ENCODE measurements at places on chromosomes 7 and 10.

GRCh38 chr7:4200546-4201094 is 481.5 kb upstream of the FOXK1 start:
- DNase-seq: no peak

DNA sequence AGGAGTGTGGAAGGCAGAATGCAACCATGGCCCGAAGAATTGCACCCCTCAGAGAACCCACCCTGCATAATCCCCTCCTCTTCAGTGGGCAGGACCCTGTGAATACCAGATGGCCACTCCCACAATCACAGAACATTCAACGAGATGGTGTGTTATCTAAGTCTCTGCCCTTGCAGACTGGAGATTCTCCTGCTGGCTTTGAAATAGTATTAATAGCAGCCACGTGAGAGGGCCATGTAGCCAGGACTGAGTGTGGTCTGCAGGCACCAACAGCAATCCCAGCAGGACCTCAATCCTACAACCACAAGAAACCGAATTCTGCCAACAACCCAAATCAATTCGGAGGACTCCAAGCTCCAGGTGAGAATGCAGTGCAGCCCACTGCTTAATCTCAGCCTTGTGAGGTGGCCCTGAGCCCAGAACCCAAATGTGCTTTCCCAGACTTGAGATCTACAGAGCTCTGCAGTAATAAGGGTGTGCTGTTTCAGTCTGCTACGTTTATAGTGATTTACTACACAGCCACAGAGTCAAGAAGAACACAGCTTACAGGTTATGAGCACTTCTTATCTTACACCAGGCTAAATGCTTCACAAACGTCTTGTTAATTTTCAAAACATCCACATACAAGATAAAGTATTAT is 72.1 kb downstream of the VOPP1 start:
- DNase-seq: no peak

DNA sequence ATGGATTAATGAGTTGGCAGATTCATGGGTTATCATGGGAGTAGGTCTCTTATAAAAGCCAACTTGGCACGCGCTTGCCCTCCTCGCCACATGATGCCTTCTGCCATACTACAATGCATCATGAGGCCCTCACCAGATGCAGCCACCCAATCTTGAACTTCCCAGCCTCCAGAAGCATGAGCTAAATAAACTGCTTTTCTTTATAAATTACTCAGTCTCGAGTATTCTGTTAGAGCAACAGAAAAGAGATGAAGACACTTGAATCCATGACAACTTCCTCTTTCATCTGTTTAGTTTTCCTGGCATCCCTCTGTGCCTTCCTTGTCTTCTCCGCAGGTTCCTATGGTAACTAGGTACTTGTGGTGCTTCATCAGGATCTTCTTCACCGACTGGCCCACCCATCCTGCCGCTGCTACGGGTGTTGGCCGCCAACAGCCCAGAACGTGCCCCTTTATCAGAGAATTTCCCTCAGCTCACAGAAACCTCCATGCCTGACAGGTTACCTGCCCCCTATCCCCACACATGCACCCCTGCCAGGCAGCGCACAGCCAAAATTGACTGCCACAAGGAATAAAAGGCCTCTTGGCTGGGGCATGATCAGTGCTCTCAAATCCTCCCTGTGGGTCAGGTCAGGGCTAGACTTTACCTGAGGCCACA is 28.0 kb upstream of the PPIF start:
- DNase-seq: no peak

GRCh38 chr10:61870526-61870895 is 31.0 kb upstream of the ARID5B start:
- no peak for DNase-seq

DNA sequence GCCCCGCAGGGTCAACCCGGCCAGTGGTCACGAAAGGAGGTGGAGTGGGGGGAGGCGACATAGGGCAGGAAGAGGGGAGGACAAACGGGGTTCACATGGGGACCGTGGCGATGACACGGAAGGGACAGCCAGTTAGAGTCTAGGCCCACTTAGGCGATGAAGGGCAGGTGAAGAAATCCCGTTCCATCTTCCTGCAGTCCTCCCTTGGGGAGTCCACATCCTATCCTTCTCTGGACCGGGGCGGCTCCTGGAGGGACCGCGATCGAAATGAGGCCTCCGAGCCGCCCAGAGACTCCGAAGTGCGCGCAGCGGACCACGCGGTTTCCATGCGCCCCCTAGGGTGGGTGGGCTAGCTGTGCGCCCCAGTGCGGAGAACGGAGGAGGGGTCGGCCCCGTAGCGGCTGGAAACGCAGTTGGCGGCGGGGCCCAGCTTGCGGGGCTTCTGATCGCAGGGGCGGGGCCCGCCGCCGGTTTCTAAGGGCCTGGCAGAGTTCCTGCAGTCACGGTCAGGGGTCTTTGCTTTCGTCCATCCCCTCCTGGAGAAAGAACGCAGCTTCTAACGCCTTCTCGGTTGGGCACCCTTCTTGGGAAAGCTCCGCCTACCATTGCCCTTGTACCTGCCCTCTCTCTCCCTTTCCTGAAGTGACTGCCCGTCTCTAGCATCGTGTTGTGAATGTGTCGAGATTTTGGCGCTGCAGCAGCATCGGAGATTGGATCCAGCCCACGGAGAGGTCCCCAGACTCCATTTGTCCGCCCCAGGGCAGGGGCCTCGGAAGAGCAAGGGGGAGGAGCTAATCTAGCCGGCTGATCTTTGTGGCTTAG is 17.9 kb upstream of the TMEM225B start:
- peak; percentile 49 for DNase-seq

DNA sequence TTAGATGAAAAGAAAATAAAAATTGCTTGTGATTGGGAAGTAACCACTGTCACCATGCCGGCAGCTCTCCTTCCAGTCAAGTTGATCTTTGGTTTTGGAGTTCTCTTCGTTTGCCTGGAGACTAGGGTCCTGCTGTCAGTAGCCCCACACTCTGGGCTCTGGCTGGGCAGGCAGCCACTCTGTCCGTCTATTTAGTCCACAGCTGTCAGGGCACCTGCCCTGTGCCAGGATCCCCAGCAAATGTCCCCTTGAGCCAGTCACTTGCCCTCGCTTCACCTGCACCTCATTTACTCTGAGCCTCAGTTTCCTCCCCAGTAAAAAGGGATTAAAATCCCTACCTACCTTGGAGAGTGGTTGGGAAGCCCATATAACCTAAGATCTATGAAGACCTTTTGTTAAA is 55.5 kb downstream of the PAX2 start:
- DNase-seq: no peak

DNA sequence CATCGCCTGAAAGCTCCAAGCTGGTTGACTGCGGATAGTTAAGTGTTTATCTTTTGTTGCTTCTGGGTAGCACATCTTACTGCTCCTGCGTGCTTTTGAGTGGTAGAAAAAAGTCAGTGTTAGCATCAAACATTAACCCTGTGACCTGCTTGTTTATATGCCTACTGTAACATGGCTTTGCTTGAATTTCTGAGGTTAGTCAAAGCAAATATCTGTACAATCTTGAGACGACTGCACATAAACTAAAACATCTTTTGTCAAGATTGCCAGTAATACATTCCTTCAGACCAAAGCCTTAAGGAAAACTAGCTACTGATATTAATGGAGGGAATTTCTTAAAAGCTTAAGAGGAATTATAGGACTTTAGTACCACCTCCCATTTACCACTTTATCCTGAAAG is 163.7 kb downstream of the BAMBI start:
- no peak for DNase-seq

DNA sequence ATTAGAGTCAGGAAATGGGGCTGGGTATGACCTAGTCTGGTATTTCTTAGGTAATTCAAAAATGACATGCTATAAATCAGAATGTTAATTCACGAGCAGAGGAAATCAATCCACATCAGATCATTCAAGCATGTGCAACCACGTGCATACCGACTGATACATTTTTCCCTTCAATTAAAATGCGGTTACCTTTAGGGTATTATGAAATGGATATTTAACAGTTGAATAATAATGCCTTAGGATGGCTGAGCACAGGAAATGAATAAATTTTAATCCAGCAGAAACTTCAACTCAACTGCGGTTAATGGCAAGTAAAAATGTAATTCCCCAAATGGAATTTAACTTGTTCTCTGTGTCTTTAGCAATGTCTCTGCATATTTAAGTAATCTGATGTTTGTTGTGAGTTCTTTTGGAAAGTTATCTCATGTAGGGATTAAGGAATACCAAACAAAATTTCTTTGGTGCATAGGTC is 9.2 kb downstream of the CPA2 start:
- DNase-seq: no peak

DNA sequence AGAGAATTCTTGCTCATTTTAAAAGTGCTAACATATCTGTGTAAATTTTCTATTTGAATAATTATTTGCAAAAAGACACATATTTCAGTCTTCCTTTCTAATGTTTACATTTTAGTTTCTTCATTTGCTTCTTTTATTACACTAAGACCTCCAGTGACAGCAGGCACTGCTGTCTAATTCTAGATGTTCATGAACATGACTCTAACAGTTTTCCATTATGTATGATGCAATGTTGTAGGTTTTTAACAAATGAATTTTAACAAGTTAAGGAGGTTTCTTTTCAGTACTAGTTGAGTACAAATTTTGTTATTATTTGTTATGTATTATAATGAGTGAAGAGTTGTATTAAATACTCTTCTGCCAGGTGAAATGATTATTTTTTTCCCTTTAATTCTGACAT is 83.6 kb downstream of the GRB10 start:
- no peak for DNase-seq

- DNase-seq: no peak
Observed at GRCh38 chr7:141262101-141263090, 188.5 kb downstream of the TMEM178B start.

DNA sequence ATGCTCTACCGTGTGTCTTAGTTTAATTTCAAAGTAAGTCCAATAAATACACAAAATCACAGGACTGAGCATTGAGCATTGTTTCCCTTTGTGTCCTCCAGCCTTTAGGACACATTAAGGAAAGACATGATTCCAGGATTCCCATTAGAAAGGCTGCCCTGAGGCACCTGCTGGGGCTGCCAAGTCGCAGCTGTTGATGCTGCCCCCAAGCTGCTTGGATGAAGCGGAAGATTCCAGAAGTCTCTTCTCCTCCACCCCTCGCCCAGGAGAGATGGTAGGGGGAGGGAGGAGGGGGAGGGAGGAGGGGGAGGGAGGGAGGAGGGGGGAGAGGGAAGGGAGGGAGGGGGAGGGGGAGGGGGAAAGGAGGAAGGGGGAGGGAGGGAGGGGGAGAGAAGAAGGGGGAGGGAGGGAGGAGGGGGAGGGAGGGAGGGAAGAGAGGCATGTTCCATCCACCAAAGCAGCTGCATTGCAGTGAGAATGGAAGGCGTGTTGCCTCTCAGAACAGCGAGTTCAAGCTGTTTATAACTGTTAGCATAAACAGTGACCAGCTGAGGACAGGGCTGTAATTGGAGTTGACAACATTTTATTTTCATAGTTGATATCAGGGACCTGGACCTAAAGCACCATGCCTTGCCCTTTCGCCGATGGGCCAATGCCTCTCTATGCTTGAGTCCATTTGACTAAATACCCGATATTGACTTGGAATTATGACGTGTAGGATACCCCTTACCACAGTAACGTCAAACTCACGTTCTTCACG is 67.3 kb downstream of the DIP2C start:
- no peak for DNase-seq

GRCh38 chr7:55432939-55433784 is 68.0 kb downstream of the LANCL2 start:
- DNase-seq: peak; percentile 7

GRCh38 chr7:74174606-74175082 is 488 bp downstream of the EIF4H start:
- DNase-seq: no peak

DNA sequence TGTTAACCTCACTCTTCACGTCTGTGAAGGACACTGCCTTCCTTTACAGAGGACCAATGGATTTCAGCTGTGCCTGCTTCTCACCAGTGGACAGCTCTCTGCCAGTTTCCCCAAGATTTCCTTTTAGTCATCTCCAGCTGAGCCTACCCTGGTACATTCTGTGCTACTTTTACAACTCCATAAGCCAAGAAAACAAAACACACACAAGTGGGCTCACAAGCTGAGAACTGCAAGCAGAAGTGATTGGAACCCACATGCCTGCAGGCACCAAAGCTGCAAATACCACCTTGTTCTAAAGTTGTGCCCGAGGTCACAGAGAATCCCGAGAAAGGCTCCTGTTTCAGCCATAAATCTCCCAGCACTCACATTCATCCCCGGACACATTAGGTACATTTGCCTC is 636.8 kb downstream of the PHTF2 start:
- DNase-seq: no peak

GRCh38 chr7:121278120-121279021 is 50.4 kb upstream of the WNT16 start:
- DNase-seq: no peak

- DNase-seq: no peak
Observed at GRCh38 chr10:130222381-130222780, 86.2 kb downstream of the GLRX3 start.

DNA sequence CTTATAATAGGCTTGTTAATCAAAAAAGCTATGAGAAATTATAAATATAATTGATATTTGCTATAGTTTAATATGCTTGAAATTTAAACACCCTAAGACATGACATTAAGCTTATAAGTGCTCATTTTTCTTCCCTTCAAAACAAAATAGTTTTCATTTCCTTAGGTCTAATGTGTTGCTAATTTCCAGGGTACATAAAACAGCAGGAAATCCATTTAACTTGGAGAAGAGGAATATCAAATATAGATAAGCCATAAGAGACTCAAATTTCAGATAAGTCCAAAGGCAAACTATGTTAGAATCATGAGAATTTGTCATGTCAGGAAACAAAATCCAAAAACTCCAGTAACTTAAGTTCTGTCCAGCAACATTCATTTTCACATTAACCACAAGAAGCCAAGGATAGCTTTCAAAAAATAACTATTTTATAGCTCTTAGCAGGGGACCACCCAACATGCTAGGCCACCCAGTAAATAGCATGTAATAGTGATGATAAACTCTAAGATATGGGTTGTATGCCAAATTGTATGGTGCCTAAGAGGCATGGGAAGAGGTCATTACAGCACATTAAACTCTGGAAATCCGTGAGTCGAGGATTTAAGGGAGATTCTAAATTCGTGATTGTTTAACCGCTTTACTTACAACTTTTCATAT is 298.1 kb downstream of the CRPPA start:
- no peak for DNase-seq

- no peak for DNase-seq
Observed at GRCh38 chr7:155066417-155066950, 3.6 kb upstream of the HTR5A start.

DNA sequence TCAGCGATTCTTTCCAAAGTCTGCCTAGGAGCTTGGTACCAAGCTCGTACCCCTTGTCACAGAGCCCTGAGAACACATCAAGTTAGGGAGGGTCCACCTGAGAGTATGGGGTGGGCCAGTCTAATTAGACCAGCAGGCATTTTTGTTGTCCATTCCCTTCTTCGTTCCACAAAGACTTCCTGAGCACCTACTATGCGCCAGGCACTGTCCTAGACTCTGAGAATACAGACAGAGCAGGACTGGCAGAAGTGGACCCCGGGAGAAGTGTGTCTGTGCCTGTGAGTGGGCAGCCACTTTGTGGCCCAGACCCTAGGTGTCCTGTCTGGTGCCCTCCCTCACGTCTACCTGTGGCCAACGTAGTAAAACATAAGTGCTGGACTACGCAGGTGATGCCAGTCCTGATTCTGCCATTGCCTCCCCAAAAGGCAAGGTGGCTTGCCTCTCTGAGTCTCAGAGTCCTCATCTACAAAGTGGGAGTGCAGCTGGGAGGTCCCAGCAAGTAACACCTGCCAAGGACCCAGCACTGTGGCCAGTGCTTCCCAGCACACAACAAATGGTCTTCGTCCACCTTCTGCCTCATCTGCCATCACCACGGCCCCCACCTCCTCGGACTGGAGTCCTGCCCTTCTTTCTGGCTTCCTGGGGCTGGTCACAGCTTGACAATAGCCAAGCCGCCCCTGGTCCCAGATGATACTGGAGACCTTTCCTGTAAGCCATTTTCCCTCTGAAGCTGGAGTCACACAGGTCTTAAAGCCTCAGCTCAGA is 54.3 kb upstream of the DUSP5 start:
- no peak for DNase-seq

- DNase-seq: no peak
Observed at GRCh38 chr10:75540357-75540966, 109.0 kb downstream of the LRMDA start.
